ENCODE measurements at places on chromosomes 4 and X.

DNA sequence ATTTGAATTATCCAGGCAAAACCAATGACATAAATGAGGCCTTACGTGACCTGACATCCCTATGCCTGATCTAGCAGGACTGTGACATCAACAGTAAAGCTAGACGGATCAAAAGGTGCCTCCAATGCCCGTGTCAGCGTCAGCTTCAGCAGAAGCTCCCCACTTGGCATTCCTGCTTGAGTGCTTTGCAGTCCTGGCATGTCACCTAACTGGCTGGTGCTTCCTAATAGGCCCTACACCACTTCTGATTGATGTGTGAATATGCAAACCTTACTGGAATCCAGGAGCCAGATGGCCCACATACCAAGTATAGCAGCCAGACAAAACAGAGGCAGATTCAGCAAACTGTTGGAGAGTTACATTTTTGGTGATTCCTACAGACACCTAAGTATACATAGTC, 224.2 kb downstream of the DMD start:
- DNase-seq, result no peak

DNA sequence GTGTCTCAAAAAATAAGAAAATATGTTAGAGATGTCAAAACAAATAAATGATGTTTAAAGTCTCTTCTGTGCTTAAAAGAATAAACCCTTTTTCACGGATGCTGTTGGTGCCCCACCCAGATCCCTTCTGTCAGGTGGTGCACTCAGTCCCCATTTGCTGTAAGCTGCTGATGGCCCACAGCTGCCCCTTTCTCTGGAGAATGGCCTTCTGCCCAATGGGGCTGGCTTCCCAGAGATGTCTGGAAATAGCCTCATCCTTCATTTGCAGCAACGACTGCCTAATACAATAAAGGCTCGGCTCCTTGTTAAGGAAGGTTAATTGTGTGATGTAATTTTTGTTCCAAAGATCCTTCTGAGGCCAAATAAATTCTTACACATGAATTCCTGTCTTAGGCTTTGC, 31.8 kb downstream of the ETNPPL start:
- DNase-seq, result no peak

DNA sequence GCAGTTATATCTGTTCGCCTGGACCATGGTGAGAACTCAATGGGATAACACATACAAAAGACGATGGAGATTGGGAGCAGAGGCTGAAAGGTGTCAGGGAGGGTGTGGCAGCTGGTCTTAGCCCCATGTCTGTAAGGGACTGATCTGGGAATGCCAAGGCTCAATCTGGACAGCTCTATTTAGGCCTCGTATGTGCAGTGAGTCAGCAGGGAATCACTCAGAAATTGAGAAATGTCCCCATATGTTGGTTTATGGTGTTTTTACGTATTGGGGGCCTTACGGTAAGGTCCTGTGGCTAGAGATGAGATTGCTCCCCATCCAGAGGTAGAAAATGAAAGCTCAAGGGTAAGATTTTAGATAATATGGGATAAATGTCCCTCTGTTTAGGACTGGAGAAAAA, 71.4 kb upstream of the TTC29 start:
- DNase-seq, result no peak

DNA sequence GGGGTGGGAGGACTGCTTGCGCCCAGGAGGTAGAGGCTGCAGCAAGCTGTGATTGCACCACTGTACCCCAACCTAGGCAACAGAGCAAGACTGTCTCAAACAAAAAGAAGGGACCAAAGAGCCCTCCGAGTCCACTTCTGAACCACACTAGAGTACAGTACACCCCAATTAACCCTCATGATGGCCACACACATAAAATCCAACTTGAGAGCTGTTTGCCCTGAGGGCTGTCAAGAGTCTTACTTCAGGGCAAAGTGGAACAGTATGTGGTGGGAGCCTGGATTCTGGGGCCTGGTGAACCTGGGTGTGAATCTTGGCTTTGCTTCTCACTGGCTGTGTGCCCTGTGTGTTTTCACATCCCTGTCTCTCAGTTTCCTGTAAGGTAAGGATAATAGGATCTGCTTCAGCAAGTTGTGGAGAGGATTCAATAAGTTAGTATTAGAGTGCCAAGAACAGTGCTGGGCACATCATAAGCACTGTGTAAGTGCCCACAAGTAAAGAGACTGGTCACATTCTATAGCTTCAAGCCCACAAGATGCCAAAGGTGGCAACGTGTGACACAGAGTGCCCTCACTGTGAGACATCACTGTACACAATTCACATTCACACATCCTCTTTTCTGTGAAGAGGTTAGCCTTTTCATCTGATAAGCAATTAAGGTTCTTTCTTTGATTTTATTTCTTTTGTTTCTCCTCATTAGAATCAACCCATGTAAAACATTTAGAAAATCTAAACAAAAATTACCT, 52.1 kb downstream of the LEF1 start:
- no peak for DNase-seq

DNA sequence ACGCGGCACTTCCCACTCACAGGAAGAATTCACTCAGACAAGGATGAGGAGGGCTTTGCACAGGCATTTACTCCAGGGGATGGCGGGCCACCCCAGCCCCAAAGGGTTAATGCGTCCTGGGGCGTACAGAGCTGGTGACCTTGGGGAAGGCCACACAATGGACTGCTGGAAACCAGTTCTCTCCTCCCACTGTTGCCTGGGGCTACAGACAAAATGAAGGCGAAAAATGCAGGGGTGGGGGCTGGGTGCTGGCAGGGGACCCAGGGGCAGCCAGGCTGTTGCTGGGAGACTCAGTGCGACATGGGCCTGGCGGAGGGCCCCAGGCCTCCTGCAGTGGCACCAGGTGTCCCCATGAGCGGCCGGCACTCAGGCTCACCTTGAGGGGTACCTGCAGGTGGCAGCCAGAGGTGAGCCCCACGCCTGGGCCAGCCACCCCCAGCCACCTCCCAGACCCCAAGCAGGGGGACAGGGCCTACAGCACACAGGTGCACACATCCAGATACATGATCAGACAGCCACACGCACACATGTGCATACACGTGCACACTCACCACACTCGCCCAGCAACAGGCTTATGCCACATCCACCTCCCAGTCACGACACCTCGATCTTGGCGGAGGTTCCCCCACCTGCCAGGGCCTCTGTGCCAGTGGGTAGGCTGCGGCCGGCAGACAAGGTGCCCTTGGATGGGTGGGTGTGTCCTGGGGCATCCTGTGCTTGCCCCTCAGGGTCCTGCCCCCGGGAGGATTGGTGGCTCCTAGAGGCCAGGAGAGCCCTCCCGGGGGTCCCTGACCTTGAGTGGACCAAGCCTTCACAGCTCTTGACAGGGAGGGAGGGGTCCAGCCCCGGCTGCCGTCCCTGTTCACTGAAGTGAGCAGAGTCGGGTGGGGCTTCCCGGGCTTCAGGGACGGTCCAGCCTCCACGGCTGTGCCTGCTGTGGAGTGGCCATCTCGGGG, 13.1 kb downstream of the NAT8L start:
- DNase-seq, result peak; percentile 42

DNA sequence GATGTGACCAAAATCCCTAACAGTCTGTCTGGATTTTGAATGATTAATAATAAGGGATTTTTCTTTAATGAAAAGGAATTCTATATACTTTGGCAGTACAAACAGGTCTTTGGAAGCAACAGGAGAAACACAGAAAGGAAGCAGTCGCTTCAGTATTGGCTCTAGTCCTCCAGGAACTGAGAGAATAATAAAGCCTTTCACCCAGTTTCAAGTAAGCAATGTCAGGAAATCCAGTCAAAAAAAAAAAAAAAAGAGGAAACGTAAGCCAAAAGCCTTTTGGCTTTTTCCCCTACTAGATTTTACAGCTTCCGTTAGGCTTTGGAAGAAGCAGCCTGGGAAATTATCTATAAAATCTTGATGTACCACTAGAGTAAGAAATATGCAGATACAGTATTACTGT, 61.7 kb upstream of the HDAC8 start:
- peak; percentile 33 for DNase-seq

GRCh38 chr4:184400375-184400870, 73.9 kb downstream of the IRF2 start:
- DNase-seq, result no peak

GRCh38 chr4:78661921-78662521, 110.5 kb downstream of the ANXA3 start:
- peak; percentile 25 for DNase-seq

- no peak for DNase-seq
Observed at GRCh38 chr4:152309418-152309817, 226.5 kb downstream of the FBXW7 start.

- no peak for DNase-seq
Observed at GRCh38 chrX:48890934-48891401, 6.6 kb downstream of the TIMM17B start.

GRCh38 chr4:172762895-172763294, 405.7 kb upstream of the GALNT7 start:
- DNase-seq, result no peak

- no peak for DNase-seq
Observed at GRCh38 chr4:23279377-23279986, 586.7 kb downstream of the GBA3 start.

GRCh38 chrX:14670819-14671218, 141.5 kb downstream of the GLRA2 start:
- DNase-seq, result no peak

DNA sequence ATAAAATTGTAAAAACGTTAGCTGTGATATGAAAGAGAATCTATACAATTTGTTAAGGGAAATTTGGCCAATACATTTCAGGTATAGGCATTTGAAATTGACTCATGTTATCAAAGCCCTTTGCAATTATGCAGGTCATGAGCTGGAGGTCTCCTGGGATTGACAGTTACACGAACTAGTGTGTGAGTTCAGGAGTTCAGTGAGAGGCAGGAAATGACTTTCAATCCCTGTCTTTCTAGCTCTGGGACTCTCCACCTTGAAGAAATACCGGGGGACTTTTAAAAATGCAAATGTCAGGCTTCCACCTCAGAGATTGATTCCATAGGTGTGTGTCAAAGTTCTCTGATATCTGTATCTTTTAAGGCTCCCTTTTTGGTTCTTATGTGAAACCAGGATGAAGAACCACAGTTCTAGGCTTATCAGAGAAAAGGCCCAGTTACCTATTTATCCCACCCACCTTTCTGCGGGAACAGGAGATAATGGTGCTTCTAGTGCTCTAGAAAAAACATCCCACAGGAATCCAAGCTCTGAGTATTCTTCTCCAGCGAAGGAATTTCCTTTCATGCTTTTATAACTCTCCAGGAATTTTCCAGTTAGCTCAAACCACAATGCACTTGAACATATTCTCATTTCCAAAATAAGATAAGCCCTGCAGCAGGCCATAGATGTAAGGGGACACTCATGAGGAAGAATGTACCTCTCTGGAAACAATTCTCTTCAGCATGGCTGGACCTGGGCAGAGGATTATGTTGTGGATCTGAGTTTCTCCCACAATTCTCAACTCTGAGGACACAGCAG, 501.0 kb downstream of the IDS start:
- no peak for DNase-seq

DNA sequence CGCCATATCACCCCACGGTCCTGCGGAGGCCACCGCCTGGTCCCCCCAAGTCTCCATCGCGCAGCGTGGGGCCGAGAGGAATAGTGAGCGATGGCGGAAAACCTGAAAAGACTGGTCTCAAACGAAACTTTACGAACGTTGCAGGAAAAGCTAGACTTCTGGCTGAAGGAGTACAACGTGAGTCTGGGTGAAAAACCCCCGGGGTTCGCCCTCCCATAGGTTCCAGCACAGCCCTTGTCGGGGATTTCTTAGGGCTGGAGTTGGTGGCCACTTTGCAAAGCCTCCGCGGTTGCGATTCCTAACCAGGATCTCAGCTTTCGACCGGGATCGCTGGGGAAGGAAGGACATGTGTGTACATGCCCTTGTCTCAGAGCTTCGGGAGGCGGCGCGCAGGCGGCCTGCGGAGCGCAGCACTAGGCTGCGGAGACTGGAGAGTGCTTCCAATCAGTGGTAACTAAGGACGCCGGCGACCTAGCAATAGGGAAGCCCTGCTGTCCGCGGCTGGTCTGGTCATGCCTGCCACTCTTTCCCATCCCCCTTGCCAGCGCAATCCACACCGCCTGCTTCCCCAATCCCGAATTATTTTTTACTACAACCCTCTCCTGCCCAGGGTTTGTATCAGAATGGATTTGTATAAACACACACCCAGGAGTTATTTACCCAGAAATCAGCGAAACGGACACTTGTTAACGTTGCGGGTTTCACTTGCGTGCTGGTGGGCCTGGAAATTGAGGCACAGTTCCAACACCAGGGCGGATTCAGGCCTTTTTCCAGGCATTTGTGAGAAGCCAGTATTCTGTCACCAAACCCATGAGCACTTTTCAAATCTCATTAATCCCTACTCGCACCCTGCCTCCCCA, 741 bp downstream of the SPATA18 start:
- DNase-seq, result no peak

- no peak for DNase-seq
Observed at GRCh38 chrX:120672389-120672788, 42.5 kb upstream of the C1GALT1C1 start.

- no peak for DNase-seq
Observed at GRCh38 chr4:156515295-156515694, 456.3 kb downstream of the PDGFC start.

DNA sequence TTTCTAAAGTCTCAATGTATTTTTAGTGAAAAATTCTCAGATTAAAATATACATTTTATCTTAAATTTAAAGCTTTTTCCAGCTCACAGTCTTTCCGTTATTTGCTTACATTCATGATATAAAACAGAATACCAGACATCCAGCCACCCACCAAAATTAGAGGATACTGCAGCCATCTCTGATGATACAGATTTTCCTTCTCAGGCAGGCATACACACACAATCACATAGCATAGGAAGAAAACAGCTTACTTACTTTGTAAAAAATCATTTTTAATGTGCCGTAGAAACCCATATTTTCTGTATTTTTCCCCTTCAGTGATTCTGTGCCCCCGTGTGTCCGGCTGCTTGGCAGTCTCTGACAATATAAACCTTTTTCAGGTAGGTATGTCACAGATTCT, 183.7 kb downstream of the FBXW7 start:
- DNase-seq, result no peak

DNA sequence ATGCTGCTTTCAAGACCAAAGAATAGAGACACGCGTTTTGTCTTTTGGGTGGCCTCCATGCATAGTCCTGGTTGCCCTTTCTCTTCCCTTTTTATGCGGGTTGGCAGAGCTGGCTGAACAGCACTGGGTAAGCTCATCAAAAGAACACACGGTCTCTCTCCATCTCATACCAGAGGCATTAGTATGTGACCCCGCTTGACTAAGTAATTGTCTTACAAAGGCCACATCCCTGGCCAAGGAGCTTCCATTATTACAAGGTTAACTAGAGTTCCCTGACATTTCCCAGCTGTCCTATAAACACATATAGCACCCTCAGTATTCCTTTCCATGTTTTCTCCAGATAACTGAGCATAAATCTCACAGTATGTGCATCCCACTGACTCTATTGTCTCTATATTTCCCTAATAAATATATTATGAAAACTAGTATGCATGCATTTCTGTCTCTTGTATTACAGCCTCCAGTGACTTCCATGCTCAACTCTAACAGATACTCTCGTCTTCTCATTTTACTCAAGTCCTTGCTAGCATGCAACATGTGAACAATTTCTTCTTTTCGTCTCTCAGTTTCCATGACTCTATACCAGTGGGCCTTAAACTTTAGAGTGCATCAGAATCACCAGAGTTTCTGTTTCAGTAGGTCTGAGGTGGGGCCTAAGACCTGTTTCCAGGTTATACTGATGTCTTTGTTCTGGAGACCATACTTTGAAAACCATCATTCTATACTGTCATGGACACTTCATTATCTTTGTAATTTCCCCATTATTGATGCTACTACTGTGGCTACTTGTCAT, 247.7 kb upstream of the ARSJ start:
- no peak for DNase-seq
